Stimulated activated CD4-positive, alpha-beta T cell treated with anti-CD3 and anti-CD28 coated beads, Interleukin-2, amount 100 ng/mL, for 4 hours (primary cell): ENCODE measurements at places on chromosomes 4 and X.

DNA sequence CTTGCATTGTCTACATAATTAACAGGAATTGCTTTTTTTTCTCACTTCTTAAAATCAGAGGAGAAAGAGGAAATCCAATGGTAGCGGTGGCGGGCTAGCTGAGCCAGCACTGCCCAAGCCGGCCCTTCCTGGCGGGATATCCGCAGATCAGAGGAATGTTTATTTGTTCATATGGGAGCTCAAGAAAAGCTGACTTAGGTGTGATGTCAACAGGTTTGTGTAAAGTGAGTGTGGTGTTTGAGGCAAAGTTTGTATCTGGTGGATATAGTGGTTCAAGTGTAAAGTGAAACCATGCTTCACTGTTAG is 466 bp upstream of the SLC39A8 start:
- no peak for DNase-seq

GRCh38 chrX:37906357-37906756 is 59.0 kb upstream of the DYNLT3 start:
- no peak for DNase-seq

DNA sequence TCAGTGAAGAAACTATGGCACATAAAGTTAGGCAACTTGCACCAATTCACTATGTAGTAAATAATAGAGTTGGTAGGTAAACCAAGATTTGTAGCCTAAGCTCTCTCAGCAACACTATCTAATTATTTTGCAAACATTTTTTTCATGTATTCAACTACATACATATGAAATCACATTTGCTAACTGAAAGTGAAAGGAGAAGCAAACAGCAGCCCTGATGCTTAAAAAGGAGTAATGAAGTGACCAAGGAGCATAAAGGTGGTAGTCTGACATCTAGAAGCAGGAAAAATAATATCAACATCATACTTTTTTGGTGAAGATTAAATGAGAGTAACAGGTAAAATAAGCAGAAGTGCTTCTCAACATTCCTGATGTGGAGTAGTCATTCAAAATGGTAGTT is 603.7 kb downstream of the GRXCR1 start:
- DNase-seq, result no peak

DNA sequence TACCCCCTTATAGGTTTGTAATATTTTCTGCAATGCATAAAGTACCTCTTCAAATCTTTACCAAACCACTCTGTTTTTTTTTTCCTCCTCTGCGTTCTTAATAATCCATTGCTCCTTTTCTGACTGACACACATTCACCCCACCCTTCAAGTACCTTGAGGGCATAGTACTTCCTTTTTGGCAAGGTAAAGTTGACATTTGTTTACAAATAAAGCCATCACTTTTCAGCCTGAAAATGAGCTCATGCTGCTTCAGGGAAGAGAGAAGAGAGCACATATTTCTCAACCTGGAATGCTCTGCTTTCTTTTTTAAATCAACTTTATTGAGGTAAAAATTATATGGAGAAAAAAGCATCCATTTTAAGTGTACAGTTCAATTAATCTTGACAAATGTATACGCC is 113.9 kb downstream of the AGTR2 start:
- no peak for DNase-seq

- no peak for DNase-seq
Observed at GRCh38 chrX:114465689-114466088, 118.2 kb upstream of the HTR2C start.
